Stimulated activated memory B cell treated with anti-CD40 and anti-IgM and Interleukin-4, amounts not matched to agents 10 μg/mL and 1 μg/mL and 100 μg/mL, for 72 hours (primary cell): ENCODE measurements at places on chromosomes 2 and 18.

GRCh38 chr2:47321006-47321405, 82.0 kb upstream of the MSH2 start:
- no peak for ATAC-seq

GRCh38 chr2:59277671-59278070, 1036.5 kb upstream of the FANCL start:
- no peak for ATAC-seq

GRCh38 chr18:3875961-3876360, 426.0 kb downstream of the TGIF1 start:
- ATAC-seq = no peak

DNA sequence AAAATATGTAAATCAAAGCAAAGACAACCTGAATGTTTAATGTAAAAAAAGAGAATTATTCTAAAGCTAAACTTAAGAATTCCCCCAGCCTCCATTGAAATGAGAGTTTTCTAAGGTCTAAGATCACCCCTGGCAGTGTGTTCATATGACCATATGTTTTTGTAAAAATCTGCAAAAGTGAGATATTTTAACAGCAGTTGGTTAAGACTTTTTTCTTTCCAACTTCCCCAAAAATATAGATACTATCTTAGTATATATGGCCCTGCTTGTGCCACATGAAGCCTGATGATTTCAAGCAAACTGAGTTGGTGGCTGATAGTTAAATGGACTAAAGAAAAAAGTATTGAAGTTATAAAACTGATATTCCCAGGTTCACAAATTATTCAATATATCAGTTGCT, 35.4 kb downstream of the ZNF804A start:
- ATAC-seq = no peak

DNA sequence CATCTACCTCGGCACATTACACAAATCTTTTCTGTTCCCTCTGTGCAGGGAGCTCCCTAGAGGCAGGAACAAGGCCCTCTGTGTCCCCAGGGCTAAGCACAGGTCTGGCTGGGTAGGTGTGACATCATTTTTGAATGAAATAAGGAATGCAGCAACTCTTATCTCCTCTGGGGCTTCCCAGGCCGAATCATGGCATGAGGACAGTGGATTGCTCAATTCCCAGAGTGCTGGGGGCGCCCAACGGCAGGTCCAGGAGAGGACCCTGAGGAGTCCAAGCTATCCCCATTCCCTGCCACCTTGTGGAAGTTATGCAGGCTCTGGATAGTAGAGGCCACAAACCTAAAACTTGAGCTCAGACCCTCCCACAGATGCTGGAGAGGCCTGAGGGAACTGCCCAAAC, 158.0 kb upstream of the RAB6C start:
- ATAC-seq = no peak

- ATAC-seq = peak; percentile 57
Observed at GRCh38 chr2:142562900-142563299, 314.6 kb upstream of the KYNU start.

DNA sequence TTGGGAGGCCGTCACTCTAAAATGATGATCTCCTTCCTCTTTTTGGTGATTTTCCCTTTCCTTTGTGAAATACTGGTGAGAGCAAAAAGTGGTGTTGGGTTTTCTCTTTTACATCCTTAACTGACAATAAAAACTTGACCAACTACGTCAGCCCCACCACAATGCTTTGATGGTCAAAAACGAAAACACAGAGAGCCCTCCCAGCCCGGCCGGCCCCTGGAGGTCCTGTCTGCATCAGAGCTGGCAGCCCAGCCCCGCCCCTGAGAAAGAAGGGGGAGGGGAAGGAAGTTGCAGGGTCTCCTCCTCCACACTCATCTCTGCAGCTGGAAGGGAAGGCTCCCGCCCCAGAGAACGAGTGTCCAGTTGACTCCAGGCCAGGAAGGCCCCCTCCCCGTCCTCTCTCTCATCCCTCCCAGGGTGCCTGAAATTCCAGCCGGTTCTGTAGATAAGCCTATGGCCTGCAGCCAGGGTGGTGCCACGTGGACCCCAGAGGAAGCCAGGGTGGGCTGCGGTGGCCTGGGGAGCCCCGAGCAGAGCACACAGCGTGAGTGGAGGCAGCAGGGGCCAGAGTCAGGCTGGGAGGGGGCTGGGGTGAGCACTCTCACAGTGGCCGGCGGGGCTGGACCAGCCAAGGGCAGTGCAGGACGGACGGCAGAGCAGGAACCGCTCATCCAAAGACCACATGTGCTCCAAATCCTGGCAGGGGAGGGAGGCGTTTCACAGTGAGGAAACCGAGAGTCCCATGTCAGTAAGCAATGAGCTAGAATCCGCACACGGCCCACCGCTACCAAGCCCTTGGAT, 19.8 kb downstream of the BIN1 start:
- ATAC-seq = peak; percentile 46

- ATAC-seq = no peak
Observed at GRCh38 chr18:40210696-40211095, 1744.3 kb upstream of the PIK3C3 start.

DNA sequence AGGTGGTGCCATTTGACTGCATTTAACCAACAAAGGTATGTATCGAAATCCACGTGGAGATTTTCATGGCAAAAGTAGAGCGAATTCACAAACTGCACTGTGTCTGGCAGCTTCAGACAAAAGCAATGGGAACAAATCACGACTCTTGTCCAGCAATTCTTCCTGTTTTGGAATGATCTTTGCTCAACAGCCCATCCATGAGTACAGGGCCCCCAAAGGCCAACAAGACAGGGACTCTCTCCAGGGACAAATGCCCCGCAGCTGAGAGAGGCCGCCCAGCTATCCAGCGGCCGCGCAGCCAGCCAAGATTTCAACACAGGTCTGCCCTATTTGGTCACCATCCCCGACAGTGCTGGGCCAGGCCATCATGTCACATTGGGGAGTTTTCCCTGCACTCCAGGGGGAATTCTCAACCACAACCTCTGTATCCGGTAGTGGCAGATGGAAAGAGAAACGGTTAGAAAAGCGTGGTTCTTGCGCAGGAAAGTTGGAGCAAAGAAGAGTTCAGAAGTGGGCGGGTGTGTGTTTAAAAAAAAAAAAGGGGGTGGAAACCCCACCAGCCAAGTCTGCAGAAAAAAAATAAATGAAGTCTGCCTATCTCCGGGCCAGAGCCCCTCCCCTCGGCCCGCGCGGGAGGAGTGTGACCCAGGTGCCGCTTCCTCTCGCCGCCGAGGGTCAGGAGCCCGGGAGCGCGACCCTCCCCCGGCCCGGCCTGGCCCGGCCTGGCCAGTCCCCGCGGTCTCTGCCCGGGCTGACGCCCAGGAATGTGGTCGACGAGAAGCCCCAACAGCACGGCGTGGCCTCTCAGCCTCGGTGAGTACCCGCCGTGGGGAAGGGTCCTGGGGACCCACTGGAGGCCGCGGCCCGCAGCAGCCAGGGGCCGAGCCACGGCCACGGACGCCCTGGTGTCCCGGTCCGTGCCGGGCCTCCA, at the start of gene GYPC:
Gene GYPC, plus strand, starts transcription at position 659 of the 931 bp plus-strand sequence. Its CDS starts 106 bp downstream, at position 765.
- peak; percentile 62 for ATAC-seq

- no peak for ATAC-seq
Observed at GRCh38 chr18:43916984-43917383, 639.7 kb upstream of the SYT4 start.

GRCh38 chr18:13246591-13246990, 28.0 kb downstream of the LDLRAD4 start:
- no peak for ATAC-seq

DNA sequence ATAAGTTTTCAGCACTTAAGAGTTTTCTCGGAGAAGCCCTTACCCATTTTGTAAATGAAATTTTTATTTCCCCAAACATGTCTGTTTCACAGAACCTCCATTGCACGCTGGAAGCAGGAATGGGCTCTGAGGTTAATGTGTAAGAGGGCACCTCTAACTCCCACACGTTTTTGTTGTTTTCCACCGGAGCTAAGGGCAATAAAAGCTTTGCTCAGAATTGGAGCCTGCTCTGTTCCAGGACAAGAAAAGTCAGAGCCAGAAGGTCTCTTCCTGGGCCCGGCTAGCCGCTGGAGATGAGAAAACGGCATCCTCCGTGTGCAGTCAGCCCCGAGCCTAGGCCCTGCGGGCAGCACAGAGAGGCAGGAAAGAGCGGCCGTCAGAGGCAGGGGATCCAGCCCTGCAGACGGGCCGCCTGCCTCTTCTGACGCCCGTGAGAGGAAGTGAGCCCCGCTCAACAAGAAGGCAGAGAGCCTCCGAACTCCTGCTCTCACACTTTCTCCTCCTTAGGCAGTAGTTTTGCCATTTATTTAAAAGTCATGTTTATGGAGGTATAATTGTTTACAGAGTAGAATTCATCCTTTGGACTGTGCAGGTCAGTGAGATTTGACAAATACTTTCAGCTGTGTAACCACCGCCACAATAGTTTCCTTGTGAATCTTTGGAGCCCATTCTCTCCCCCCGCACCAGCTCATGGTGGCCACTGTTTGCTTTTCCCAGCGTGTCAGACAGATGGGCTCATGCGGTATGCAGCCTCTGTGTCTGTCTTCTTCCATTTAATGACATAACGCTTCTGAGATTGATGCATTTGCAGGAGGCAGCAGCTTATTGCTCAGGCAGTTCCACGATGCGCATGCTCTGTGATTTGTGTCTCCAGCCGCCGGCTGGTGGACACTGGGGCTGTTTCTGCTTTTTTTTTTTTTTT, 117.3 kb downstream of the GALR1 start:
- ATAC-seq = no peak

GRCh38 chr2:130755256-130756052, at the start of gene AMER3:
Gene AMER3, plus strand, starts transcription at chr2:130755540. Its CDS starts 6,533 bp downstream, at chr2:130762073.
- peak; percentile 48 for ATAC-seq

DNA sequence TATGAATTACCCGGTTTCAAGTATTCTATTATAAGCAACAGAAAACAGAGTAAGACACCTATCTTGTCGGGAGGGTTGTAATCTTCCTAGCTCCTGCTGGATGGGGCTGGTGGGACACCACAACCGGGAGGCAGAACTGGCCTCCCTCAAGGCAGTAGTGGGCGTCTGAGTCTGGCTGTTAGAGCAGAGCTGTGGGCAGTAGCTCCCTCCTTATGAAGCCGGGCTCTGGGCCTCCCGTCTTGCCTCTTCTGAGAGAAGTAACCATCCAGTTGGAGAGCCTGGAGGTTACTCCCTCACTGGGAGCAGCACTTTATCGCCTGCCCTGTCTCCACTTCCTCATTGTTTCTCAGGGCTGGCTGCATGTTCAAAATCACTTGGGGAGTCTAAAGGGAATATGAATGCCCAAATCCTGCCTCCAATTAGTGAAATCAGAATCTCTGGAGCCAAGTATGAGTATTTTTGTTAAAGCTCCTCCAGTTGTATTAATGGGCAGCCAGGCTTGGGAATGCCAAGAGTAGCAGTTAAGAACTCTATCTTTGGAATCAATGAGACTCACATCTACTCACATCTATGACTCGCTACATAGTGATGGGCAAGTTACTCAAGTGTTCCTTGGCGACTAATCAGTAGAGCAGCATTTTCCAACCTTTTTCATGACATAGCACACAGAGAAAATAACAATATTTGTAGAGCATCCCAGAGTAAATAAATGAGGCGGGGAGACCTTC, 27.3 kb upstream of the NRP2 start:
- ATAC-seq = no peak

- no peak for ATAC-seq
Observed at GRCh38 chr2:164917296-164917903, 37.9 kb downstream of the SLC38A11 start.

DNA sequence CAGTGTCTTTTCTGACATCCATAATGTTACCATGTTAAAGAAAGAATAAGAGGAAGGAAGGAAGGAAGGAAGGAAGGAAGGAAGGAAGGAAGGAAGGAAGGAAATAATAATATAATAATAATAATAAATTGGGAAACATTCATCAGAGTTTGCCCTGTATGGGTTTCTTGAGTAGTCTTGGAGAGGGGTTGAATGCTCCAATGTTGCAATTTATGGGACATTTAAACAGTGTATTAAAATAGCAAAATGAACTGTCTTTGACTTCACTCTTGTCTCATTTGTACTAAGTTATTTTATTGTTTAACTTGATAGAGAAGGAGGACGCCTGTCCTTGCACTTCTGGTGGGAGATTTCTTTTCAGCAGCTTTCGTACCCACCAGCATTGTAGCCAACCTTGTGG, 277.7 kb downstream of the RNF144A start:
- ATAC-seq = no peak

GRCh38 chr2:118981632-118982031, 39.6 kb downstream of the MARCO start:
- peak; percentile 25 for ATAC-seq

DNA sequence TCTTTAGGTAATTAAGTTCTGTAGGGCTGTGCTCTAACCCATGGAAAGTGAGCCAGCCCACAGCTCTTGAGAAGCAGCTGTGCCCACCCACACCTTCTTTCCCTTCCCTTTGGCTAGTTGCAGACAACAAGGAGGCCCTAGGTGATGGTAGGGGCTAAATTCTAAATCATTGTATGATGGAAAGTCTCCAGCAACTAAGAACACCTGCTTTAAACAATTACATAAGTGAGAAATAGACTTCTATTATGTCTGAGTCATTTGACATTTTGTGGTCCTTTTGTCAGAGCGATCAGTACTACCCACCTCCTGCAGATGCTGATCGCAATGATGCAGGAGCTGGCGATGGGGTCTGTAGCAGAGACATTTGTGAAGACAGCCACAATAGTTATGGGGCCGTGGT, 79.6 kb downstream of the TEX51 start:
- ATAC-seq = peak; percentile 63
